Suppressor macrophage treated with lipopolysaccharide for 4 hours (primary cell): ENCODE measurements at places on chromosomes 2 and 18.

- DNase-seq, result no peak
Observed at GRCh38 chr18:79385708-79386341, 9.9 kb upstream of the NFATC1 start.

GRCh38 chr2:46562451-46562840, 83.1 kb downstream of the TMEM247 start:
- no peak for DNase-seq

DNA sequence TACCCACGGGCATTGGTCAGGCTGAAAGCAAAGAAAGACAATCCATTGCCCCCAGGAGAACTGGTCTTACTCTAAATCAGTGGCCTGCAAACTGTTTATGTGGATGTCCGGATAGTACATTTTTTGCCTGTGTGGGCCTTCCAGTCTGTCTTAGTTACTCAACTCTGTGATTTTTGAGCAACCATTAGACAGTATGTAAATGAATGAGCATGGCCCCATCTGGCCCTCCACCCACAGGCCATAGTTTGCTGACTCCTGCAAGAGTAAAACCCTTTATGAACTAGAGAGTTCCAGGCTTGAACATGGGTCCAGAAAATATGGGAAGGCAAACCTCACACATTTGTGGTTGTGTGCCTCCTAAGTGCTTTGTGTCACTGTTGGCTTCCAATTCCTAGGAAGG, 55.7 kb upstream of the CYP1B1 start:
- DNase-seq, result peak; percentile 84

DNA sequence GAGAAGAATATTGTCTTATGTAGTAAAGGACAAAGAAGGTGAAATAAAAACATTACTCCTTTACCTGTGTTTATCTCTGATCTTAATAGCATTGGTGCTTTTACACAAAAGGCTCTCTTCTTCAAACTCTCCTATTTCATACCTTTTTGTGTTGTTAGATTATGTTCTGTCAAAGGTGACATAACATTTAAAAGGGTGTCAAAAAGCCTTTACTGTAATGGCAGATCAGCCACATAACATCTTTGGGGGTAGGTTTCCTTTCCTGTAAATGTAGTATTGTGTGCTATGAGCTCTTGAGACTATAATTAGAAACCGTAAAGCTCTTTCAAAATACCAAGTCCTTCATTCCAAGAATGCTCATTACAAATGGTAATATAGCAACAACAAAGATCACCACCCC, 400.1 kb downstream of the LNPK start:
- no peak for DNase-seq

DNA sequence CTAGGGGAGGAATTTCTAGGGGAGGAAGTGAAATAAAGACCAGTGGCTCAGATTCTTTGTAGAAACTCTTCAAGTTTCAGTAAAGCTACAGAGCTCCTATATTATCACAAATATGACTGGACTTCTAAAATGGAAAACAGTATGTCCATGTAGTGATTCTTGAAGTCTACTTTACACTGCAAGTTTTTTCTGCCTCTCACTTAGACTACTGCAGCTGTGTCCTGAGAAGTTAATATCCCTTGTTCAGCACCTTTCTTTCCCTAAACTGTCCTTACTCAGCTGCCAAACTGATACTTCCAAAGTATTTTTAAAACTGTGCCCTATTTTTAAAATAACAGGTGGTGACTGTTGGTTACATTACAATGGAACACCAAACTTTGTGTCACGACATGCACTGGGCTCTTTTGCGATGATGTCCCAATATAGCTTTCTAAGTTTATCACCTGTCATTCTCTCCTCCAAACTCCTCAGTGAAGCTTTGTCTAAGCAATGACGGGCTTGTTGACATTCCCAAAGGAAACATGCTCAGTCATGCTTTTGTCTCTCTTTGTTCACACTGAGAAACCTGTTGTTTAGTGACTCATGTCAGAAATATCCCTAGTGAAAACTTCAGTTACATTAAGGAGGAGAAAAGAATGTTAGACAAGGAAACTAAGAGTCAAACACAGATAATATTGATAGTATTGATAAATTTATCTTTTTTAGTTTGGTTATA, 341.1 kb downstream of the ARL6IP6 start:
- no peak for DNase-seq

DNA sequence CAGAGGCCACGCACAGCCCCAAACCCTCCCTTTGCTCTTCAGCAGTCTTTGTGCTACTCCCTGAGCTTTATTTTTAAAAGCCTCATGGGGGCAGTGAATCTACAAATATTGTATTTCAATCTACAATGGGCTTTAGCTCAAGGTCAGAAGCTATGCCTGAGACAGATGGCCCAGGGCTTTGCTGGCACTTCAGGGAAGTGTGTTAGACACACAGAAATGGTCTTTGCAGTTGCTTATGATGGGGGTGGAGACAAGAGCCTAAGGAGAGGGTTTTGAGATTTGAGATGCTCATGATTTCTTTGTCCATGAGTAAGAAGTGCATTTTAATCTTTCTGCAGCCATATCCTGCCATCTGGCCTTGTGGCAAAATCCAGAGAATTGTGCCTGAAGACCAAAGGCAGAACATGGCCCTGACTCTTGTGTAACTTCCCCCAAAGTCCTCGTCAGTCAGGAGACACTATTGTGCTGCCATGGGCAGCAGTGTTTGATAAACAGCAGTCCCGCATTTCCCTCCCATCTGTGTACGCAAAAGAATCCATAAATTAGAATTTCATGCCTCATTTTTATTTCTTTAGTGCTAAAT, 92.6 kb downstream of the VAPA start:
- peak; percentile 52 for DNase-seq

- no peak for DNase-seq
Observed at GRCh38 chr2:33292063-33292462, 184.4 kb upstream of the RASGRP3 start.

DNA sequence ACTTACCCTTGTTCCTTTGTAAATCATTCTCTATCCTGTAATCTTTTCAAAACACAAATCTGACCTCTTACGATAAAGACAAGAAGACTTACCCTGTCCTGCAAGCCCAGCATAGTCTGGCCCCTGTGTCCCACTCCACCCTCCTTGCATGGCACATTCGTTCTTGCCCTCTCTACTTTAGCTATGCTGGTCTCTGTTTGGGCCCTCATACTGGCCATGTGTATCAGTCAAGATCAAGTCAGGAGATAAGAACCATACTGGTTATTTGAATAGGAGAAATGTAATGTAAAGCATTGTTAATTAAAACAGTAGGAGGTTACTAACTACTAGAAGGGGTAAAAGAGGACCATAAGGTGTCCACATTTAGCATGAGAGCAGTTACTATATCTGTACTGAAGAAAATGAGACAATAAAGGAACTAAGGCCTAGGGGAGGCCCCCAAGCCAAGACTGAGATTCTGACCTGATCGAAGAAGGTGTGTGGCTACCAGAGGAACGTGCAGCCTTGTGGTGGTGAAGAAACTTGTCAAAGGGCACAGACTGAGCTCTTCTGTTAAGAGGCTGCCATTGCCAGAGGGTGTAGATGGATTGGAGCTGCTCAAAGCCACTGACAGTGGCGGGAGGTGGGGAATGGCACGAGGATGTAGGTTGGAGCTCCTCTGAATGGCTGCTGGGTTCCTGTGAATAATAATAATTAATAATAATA, 80.8 kb downstream of the KCTD18 start:
- DNase-seq, result no peak

DNA sequence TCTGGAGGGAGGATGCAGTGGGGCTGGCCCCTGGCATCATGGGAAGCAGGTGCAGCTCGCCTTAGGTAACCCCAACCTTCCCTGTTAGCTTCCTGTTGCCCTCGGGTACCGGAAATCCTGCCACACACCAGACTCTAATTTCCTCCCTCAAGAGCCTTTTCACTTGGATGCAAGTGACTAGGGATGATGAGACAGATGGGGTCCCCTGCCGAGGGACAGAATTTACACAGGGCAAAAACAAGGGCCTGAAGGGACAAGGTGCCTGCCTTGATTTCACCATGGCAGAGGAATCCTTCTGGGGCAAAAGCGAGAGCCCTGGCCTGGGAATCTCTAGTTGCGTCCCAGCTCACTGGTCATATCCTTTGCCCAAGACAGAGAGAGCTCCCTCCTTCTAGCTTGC, 263.1 kb downstream of the LOXHD1 start:
- no peak for DNase-seq

- DNase-seq, result no peak
Observed at GRCh38 chr18:76538846-76539245, 43.8 kb upstream of the ZNF516 start.

DNA sequence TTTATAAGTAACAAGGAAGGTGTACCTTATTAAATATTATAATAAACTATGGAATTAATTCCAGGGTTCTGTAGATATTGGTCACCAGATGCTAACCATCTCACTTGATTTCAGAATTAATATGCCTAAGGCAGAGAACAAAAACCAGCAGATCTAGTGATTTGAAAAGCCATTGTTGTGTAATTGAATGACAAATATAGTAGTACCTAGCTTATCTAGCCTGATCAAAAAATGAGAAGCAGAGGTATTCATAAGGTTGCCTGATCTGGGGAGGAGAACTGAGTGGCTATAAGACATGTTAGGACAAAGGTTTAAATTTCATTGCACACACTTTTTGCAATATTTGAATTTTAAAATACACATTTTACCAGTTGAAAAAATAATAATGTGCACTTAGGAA, 132.0 kb upstream of the UBE2E3 start:
- DNase-seq, result no peak

DNA sequence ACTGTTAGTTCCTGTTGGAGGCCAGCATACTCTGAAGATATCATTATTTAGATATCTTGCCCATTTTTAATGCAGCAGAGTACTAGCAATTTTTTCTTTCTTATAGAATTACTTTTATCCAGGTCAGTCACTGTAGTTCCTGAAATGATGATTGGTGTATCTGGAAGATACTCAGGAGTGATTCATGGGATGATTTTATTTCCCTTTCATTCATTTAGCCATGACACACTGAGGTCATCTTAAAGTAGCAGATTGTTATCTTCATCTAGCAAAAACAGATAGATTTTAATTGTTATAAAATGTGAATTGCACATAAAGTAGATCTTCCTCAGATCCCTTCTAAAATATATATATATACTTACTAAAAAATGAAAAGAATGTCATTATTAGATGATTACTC, 109.1 kb downstream of the PIK3C3 start:
- DNase-seq, result no peak
